HFF-Myc (cell line): ENCODE measurements at places on chromosomes 2 and 18.

- no peak for DNase-seq
These were observed 121.2 kb downstream of the ARHGEF4 start for GRCh38 chr2:130957915-130958314.

GRCh38 chr18:75097491-75098225, 111.3 kb downstream of the PTGR3 start:
- DNase-seq = no peak

DNA sequence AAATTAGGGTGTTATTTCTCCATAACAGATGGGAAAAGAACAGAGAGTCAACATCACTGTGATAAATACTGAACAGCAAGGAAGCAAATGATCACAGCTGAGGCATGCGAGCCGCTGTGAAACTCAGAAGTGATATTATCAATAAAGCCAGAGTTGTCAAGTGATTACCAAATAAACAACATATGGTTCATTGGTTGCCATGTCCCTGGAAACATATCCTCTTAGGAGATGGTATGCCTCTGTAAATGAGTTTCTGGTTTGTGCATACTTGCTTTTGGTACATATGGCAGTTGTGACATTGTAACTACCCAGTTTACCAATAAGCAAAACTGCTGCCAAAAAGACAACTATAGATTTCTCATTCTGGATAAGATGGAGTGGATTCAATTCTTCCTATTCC, 23.8 kb downstream of the RAPGEF4 start:
- DNase-seq = no peak

DNA sequence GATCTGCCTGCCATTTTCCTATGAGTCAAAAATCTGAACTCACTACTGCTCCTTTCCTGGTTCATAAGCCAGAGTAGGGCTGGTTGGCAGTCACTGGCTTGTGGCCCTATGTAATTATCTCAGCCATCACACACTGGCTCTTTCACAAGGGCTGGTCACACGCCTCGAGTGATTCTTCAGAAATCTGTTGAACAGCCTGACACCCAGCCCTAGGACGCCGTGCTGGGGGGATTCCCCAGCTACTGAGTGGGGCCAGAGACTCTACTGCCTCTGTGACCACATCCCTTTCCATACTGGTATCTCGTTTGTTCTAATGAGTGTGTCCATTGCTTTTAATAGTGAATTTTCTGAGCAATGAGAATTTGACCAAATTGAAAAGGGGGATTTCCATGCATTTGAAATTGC, 45.8 kb upstream of the RBM44 start:
- DNase-seq = no peak
